Fibroblast of skin of abdomen (primary cell): ENCODE measurements at places on chromosomes 2 and 18.
A peak's percentile ranks its signal among the peaks of the same experiment; 100 is the strongest.

GRCh38 chr2:216774620-216775019 lies 79.3 kb upstream of the IGFBP5 start:
- DNase-seq: peak; percentile 80

DNA sequence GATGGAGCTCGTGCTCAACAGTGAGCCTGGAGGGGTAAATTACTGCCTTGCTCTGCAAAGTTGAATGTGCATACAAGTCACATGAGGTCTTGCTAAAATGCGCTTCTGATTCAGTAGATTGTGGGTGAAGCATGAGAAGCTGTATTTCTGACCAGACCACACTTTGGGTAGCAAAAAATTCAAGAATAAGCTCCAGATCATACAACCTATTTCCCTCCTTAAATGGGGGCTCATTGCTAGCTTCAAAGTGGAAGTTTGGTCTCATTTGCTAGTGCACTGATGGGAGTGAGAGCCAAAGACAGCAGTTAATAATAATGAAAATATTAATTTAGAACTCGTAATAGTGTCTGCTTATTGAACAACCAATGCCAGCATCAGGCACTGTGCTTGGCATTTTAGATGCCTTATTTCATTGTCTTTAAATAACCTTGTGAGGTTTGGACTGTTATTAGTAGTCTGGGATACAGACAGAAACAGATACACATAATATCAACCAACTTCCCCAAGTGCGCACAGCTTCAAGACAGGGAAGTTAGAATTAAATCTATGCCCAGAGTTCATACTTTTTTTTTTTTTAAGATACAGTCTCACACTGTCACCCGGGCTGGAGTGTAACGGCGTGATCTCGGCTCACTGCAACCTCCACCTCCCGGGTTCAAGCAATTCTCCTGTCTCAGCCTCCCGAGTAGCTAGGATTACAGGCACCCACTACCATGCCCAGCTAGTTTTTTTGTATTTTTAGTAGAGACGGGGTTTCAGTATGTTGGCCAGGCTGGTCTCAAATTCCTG lies 18.0 kb downstream of the APOB start:
- DNase-seq: no peak

DNA sequence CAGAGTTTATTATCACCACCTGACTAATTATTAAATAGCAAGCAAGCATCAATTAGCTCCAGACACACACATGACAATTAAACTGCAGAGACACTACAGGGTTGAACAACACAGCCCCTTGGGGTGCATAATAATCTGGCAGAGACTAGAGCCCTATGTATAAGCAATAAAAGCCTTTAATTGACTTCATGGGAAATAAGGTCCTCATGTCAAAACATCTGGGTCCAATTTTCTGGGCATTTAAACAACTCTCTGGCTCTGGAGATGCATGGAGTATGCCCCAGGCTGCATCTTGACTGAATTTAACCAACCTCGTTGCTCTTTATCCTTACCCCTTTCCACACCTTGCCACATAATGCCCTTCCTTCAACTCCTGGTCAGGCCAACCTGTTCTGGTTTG lies 270.7 kb upstream of the THUMPD2 start:
- DNase-seq: no peak

GRCh38 chr18:51425889-51426288 lies 228.4 kb upstream of the MEX3C start:
- no peak for DNase-seq

DNA sequence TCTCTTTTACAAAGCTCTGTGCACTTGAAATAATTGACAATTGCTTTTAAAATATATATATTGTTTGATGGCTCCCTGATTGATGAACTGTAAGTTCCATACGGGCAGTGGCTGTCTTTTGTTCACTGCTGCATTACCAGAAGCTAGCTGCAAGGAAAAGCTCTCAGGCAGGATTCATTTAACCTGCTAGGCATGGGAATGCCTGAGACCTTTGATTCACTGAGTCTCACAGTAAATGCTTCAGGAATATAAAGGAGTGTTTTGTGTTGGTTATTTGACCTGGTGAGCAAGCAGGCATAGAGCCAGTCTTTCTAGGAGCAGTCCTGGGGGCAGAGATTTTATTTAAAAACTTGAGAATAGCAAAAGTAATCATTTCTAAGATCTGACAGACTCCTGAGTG lies 193.2 kb upstream of the ITGA4 start:
- DNase-seq: no peak

DNA sequence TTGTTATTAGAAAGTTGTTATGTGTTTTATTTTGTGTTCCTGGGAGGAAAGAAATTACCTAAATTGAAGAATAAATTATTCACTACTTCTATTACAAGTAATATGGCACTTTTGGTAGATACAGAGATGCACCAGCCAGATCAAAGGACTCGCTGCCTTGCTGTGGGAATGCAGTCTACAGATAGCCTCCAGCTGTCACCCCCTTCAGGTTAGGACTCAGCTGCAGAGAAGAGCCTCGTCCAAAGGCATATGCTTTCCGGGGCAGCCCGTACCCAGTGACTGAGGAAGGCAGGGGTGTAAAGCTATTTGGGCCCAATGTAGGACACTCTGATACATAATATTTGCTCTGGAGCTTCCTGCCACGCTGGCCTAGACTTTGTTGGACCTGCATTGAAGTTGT lies 90.2 kb downstream of the CCDC148 start:
- DNase-seq: no peak

GRCh38 chr2:63903003-63903402 lies 61.3 kb downstream of the UGP2 start:
- peak; percentile 10 for DNase-seq

GRCh38 chr18:48777026-48777743 lies 173.6 kb downstream of the SMAD7 start:
- peak; percentile 42 for DNase-seq

DNA sequence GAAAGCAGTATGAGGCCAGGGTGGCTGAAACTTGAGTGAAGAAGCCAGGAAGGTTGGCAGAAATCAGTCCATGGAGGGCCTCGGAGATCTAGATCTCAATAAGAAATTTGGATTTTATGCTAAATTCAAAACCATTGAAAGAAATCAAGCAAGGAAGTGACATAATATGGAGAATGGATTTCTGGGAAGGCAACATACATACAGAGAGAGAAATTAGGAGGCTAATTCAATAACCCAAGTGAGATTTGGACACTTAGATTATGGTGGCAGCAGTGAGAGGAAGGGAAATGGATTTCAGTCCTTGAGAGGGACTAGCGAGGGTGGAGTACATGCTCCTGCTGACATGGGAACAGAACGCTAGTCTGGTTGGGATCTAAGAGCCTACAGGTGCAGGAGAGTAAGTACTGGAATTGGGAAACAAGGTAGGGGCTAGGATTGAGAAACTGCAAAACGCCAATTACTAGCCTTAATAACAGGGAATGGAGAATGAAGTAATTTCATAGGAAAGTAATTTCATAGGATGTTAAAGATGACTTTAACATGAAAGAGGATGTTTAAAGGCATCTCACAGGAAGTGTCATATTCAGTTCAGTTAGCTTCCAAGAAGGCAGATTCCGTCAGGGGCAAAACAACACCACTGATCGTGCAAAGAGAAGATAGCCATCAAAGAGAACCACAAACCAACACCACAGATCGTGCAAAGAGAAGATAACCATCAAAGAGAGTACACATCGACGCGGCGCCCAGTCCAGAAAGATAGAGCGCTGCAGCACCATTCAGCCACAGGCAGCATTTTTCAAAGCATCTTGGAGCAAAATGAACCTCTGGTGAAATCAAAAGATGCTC lies 27.2 kb downstream of the CDKL4 start:
- DNase-seq: no peak

GRCh38 chr18:3449512-3450011 lies 410 bp upstream of the TGIF1 start:
- DNase-seq: peak; percentile 88

- DNase-seq: no peak
These were observed 504.9 kb downstream of the ZEB2 start for GRCh38 chr2:144015036-144015435.

DNA sequence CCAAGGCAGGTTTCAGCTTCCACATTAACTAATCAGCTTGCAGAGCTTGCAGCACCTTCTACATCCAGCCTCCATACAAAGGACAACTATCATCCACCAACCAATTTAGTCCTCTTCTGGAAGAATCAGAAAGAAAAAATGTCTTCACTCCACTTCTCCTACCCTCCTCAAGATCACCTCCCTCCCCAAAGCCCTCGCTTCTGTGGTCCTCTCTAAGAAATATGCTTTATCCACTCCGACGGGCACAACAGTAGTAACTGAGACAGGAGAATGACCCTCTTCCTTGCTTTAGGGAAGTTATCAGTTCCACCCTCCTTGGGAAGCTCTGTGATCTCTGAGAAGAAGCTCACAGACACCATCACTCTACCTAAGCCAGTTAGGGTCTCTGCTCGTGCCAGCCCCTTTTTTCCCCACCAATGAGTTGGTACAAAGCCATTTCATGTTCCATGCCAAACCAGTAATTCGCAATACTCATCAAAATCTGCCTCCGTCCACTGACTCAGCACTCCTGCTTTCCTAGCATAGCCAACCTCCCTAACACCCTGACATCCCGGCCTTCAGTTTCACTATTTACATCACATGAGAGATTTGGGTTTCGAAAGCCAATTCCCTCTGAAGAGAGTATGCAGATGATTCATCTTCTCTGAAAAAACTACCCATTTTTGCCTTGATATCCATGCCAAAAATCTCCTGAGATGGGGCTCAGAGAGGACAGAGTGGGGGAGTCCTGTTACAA lies 114.1 kb upstream of the PKDCC start:
- peak; percentile 97 for DNase-seq

DNA sequence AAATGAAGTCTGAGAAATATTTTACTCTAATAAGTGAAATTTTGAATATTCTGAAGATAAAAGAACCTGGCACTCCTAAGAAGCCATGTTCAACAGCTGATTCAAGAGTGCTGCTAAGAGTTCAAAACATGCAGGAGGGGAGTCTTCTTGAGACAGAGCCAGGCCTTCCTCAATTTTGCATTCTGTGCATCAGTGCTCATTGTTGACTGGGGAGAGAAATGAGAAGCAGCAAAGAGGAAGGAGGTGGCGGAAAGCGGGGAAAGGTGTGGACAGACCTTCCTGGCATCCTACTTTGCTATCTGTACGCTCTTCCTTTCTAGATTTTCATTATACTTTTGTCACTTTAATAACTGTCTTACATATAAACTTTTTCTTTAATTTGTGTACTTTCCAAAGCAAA lies 29.7 kb upstream of the TXNDC2 start:
- no peak for DNase-seq

DNA sequence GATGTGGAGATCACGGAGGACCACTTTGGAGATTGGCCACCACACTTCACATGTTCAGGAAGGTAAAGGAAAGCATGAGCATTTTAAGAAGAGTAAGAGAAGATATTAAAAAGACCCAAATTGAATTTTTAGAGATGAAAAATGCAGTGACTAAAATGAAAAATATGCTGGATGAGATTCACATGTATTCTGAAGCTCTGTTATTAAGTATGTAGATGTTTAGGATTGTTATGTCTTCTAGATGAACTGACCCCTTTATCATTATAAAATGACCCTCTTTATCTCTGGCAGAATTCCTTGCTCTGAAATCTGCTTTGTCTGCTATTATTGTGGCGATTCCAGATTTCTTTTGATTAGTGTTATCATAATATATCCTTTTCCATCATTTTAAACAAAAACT lies 36.0 kb upstream of the DYNC2LI1 start:
- no peak for DNase-seq

DNA sequence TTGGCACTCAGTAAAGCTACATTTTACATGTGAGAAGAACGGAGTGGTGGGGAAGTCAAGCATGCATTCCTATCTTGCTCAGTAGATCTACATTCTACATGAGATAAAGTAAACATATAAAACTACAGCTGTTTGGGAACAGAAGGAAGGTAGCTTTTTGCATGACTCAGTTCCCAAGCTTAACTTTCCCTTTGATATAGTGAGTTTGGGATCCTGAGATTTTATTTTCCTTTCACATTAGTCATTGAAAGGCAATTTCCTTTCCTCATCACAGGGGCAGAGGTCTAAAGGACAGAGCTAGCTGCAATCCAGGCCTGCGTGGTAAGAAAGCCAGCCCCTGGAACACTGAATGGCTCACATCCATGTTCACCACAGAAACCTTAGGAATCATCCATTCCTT lies 257.2 kb downstream of the SRBD1 start:
- DNase-seq: peak; percentile 92

DNA sequence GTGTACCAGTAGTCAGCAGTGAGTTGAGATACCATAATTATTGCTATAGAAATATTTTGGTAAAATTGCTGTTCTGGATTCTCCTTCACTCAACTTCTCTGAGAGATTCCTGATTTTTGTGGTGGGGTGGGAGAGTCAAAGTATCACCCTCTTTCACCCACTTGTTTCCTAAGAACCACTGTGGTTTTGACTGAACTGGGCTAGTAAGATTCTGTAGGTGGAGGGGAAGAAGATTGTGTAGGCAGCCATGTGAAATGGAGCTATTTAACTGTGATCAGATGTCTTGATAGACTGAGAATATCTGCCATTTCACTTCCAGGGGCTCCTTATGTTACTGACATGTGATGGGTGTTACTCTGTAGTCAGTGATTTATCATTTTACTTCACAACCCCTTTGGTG lies 45.3 kb downstream of the BIRC6 start:
- no peak for DNase-seq

GRCh38 chr2:96065381-96065930 lies 30.7 kb upstream of the GPAT2 start:
- DNase-seq: no peak
